DMS 273 treated with DMSO at 0.1 percent for 48 hours (cell line): ENCODE measurements at places on chromosomes 12 and 14.

GRCh38 chr12:91637789-91638624, 455.4 kb upstream of the DCN start:
- DNase-seq, result no peak

GRCh38 chr14:64685371-64686281, 18.6 kb upstream of the PLEKHG3 start:
- peak; percentile 19 for DNase-seq

DNA sequence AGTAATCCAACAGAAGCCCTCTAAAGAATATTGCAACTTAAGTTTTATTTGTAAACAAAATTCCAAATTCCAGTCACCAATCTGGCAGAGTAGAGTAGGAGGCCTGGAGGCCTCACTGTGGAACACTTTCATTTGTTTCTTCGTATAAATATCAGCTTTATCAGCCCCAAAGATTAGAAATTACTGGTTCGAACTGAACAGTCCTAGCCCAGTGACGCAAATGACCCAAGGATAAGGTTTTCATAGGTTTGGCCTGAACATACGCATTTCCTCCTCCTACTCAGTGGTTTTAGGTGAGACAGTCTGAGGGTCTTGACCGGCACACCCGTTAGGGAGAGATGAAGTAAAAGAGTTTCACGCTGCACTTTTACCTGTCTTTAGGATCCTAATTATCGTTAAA, 1.7 kb downstream of the CDC42BPB start:
- DNase-seq, result no peak

DNA sequence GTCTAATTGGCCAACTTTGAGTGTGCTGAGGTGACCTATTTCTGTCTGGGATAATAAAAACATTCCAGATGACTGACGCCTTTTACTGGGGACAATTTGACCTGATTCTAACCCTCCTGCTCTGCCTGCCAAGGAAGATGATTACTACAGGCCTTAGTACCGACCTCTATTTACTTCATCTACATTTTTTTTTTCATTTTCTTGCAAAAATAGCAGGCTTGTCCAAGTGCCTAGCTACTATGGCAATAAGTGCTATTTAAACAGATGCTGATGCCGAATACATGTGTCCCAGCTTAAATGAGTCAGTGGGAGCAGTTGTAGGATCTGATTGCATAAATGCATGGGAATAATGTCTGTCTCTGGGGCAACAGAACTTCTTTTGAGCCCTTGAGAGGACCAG, 254.3 kb downstream of the RGS6 start:
- no peak for DNase-seq

- no peak for DNase-seq
These were observed 798 bp downstream of the CCDC198 start for GRCh38 chr14:57492859-57493258.

DNA sequence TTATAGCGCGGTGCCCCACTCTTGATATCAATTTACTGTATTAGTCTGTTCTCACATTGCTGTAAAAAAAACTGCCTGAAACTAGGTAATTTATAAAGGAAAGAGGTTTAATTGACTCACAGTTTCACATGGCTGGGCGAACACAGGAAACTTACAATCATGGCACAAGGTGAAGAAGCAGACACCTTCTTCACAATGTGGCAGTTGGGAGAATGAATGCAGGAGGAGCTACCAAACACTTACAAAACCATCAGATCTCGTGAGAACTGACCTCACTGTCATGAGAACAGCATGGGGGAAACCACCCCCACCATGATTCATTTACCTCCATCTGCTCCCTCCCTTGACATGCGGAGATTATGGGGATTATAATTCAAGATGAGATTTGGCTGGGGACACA, 42.3 kb downstream of the FBXO34 start:
- no peak for DNase-seq

DNA sequence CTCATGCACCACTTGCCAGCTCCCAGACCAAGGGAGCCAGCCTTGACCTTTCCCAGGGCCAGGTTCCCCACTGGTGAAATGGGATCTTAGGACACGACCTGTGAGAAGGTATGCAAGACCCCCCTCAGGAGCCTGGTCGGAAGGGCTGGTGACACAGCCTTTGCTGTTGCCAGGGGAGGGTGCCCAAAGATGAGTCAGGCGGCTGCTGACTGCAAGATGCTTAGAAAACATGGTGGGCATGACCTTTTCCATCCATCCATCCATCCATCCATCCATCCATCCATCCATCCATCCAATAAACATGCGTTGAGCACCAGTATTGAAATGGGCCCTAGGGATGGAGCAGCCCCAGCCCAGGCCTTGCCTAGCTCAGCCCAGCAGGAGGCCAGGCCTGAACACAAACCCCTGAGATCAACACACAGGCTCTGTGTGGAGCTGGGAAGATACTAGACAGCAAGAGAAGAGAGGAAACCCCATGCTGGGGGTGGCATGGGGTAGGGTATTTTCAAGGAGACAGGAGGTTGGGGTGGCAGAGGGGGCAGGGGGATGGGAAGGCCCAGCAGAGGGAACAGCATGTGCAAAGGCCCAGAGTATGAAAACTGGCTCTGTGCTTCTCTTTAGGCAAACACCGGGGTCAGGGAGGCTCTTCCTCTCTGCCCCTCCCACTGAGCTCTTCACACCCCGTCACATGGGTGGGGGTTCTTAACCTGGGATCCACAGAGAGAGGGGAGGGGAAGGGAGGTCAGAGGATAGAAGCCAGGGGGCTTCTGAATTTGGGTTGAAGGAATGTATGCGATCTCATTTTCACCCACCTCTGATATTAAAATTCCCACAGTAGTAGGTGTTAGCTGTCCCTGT, 26.2 kb upstream of the YY1 start:
- DNase-seq, result no peak

DNA sequence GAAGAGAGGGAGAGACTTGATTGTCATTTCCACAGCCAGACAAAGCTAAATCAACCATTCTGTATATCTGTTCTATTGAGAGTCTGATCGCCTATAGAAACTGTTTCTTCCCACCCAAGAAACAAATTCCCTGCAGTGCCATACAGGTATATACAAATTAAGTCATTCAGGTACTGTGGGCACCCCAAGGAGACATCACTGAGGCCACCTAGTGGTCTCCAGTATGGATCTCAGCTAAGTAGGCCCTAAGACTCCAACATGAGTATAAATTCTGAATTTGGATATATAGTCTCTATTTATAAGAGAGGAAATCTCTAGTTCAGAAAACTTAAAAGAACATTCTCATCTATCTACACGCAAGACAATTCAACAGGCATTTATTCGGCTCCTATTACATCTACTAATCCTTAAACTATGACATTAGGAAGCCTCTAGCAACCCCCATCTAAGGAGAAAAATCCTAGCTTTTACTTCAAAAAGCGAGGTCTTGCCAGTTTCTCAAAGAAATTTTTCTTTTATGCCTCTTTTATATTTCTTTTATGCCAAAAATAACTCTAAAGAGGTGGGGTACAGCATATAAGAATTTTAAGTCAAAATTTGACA, 62.6 kb downstream of the DCAF5 start:
- no peak for DNase-seq

DNA sequence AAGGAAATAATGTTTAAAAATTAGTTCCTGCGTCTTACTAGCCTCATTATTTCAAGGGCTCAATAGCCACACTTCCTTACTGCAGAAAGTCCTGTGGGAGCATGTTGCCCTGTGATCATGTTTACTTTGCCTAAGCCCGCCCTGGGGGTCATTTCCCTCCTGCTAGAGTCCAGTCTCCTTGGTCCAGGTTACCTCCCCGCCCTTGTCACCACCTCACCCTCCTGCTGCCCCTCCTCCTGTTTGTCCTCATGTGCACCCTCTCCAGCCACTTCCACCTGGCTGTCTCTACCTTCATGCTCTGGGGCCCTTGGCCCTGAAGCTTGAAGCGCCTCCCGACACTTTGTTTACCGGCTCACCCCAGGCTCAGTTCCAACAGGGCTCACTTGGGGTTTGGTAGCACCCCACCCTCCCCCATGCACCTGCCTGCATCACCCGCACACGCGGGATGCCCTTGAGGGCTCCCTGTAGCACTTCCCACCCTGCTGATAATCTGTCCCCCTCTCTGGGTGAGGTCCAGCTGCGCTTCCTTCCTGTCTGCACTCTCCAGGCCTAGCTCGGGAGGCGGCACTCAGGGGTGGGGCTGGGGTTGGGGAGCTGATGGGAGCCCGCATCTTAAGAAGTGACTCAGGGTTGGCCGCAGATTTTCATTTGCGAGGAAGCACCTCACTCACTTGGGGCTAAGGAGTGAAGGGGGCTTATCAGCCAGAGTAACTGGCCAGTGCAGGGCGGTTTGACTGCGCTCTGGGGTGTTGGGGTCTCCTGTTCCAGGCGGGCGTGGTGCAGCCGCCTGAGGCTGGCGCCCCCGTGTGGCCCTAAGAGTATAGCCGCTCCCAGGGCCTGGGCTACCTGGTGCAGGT, 40.1 kb downstream of the SMIM41 start:
- no peak for DNase-seq

DNA sequence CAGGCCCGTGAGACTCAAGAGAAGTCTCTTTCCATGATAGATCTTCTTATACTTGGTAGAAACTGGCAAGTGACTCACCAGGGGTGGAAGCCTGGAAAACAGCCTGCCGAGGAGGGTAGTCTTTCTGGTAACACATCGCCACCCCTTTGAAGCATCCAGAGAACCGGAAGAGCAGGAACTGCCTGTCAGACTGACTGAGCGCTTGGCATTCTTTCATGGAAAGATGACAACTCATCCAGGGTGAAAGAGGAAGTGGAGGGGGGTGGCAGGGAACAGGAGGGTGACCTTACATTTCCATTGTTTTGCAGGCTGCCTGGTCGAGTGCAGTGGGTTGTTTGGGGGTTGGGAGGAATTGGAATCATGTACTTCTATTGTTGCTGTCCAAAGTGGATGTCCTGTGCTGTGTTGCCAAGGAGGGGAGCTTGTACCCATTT, 34.5 kb downstream of the PRKCH start:
- no peak for DNase-seq

- no peak for DNase-seq
These were observed 18.1 kb upstream of the SPPL3 start for GRCh38 chr12:120922279-120922678.

- no peak for DNase-seq
These were observed 5.6 kb downstream of the ARF6 start for GRCh38 chr14:49898485-49898884.

DNA sequence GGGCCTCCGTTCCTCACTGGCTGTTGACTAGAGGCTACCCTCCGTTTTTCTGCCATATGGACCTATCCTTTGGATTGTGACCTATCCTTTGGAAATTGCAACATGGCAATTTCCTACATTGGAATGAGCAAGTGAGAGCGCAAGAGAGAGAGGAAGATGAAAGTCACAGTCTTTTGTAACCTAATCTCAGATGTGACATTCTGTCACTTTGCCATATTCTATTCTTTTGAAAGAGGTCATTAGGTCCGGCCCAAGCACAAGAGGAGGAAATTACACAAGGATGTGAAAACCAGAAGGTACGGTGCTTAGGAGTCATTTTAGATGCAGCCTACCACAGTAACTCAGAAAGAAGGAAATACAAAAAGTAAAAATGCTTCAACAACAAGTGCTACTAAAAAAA, 47.3 kb upstream of the SRP54 start:
- no peak for DNase-seq

DNA sequence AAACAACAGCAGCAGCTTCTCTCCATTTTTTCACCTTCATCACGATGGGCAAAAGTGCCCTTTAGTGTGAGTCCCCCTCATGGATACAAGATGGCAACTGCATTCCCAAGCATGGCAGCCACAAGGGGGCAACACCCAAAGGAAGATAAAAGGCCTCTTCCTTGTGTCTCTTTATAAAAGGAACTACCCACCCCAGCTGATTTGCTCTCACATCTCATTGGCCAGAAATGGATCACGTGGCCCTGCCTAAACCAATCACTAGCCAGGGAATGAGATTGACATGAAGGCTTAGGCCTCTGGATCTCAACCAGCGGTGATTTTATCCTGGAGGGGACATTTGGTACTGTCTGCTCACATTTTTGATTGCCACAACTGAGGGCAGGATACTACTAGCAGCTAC, 21.9 kb upstream of the IFT81 start:
- peak; percentile 62 for DNase-seq

DNA sequence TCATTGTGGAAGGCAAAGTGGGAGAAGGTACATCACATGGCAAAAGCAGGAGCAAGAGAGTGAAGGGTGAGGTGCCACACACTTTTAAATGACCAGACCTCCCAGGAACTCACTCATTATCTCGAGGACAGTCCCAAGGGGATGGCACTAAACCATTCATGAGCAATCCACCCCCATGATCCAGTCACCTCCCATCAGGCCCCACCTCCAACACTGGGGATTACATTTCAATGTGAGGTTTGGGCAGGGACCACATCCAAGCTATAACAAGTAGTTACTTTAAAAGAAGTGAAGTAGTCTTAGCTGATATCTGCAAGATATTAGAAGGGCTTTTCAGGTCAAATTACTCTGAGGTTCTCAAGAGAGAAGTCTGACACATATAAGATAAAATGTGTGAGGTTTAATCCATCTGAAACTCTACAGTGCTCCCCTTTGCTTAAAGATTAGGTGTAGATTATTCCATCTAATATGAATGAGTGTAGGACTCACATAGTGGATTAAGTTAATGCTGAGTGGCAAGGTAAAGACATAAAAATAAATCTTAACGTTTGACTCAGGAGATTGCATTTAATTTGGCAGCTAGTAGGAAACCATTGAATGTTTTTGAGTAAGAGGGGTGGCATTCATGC, 130.8 kb downstream of the TMX1 start:
- DNase-seq, result no peak

DNA sequence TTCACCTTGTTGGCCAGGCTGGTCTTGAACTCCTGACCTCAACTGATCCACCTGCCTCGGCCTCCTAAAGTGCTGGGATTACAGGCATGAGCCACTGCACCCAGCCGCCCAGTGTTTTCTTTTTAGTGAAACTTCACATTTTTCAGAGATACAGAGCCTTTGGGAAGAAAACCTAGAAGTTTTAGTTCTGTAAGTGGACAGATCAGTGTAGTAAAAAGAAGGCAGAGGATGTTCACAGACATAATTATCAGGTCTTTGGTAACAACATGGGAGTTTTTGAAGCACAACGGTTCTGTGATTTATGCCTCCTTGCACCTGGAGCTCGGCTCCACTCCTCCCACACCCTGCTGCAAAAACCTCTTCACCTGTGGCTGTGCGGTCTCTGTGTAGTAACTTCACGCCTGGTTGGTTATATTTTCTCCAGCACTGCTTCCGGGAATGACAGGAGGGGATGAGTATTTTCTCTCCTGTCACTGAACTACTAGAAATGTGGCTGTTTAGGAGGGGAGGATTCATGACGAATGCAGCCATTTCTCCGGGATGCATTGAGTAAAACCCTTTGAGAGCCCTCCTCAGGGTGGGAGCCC, 67.0 kb downstream of the ARF6 start:
- no peak for DNase-seq

GRCh38 chr12:110888256-110888991, 32.0 kb downstream of the MYL2 start:
- no peak for DNase-seq

DNA sequence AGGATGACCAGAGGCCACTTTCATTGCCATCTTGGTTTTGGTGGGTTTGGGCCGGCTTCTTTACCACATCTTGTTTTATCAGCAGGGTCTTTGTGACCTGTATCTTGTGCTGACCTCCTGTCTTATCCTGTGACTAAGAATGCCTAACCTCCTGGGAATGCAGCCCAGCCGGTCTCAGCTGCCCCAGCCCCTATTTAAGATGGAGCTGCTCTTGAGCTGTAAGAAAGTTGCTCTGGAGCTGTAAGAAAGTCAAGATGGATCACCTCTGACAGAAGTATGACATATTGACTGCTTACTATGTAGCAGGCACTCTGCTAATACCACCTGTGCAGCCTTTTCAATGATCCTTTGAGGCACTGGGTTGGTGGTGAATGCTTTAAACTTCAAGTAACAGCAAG, 52.1 kb downstream of the RIN3 start:
- DNase-seq, result no peak
